ENCODE measurements at places on chromosomes 1 and 21. TPM values are rescaled to one million over a fixed set of nuclear protein-coding genes. Genes with fewer than 3 reads are reported as not detected.

The SPRR5 gene
- total RNA-seq = not detected

DNA sequence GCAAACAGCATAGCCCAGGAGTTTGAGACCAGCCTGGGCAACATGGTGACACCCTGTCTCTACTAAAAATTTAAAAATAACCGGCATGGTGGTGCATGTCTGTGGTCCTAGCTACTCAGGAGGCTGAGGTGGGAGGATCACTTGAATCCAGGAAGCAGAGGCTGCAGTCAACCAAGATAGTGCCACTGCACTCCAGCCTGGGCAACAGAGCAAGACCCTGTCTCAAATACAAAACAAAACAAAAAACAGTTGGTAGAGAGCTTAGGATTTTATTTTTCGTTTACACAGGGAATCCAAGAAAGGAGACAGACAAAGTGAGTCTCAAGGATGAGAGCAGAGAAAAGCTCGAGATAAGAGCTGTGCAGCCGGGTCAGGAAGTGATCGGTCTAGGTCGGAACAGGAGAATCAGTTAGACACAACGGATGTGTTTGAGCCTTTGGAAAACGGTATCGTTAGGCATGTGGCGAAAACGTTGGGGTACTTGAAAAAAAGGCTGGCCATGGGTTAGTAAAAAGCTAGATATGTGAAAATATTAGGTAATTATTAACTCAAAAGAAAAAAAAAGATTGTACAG, 1.7 kb upstream of the MIB2 start:
- no peak for DNase-seq
- 0 out of 2 replicates have a peak overlapping the region, but pooled peaks have one; percentile 97 for H3K4me3 ChIP-seq
- no peak overlapping the region for H3K27ac ChIP-seq
- peaks cover 7% of the 10 kb centered on the region for H3K4me1 ChIP-seq
- no peaks in the 10 kb centered on the region for H3K27me3 ChIP-seq

- H3K36me3 ChIP-seq = no peaks in the 10 kb centered on the region
- no peak overlapping the region for H3K27ac ChIP-seq
- no peaks in the 10 kb centered on the region for H3K27me3 ChIP-seq
- H3K4me1 ChIP-seq = 0 out of 2 replicates have a peak, but pooled peaks cover 2% of the 10 kb centered on the region
These were observed 55.0 kb downstream of the ALG14 start for GRCh38 chr1:95017775-95018174.

DNA sequence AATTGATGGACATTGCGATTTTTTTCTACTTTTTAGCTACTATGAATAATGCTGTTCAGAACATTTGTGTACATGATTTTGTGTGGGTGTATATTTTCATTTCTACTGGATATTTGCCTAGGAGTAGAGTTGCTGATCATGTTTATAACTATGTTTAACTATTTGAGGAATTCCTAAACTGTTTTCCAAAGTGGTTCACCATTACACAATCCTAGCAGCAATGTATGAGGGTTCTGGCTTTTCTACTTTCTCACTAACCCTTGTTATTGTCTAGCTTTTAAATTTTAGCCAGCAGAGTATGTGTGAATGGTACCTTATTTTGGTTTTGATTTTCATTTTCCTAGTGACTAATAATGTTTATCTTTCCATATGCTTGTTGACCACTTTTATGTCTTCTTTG, 86.2 kb downstream of the ATG4C start:
- H3K27ac ChIP-seq = no peak overlapping the region
- no peak overlapping the region for H3K4me3 ChIP-seq
- no peaks in the 10 kb centered on the region for H3K27me3 ChIP-seq
- DNase-seq = no peak
- H3K4me1 ChIP-seq = no peaks in the 10 kb centered on the region
- no peaks in the 10 kb centered on the region for H3K36me3 ChIP-seq

- H3K4me1 ChIP-seq = peaks cover 17% of the 10 kb centered on the region
- DNase-seq = no peak
- no peak overlapping the region for H3K27ac ChIP-seq
These were observed 28.3 kb downstream of the ALPL start for GRCh38 chr1:21537511-21537931.

The SIKE1 gene
- 73.2 TPM for total RNA-seq

The MMEL1 gene
- total RNA-seq = not detected

DNA sequence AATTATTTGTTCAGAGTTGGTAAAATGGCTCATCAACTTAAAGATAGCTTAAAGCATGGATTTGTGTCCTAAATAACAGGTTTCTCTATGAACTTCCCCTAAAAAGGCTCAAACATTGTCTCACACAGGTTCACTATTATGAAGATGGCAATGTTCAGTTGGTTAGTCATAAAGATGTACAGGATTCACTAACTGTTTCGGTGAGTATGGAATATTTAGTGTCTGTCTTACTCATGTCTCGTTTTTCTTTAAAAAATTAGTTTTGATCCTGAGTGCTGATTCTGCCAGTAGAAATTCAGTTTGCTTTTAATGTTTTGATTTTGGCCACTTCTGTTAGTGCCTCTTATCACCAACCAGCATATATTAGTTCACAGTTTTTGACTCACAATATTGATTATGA, 7.5 kb upstream of the MOV10 start:
- H3K27me3 ChIP-seq = no peaks in the 10 kb centered on the region
- H3K36me3 ChIP-seq = peaks cover 58% of the 10 kb centered on the region
- H3K4me3 ChIP-seq = no peak overlapping the region
- no peaks in the 10 kb centered on the region for H3K4me1 ChIP-seq
- H3K27ac ChIP-seq = no peak overlapping the region

GRCh38 chr1:94284476-94284875, 47.1 kb upstream of the ARHGAP29 start:
- no peak overlapping the region for H3K4me3 ChIP-seq
- no peaks in the 10 kb centered on the region for H3K4me1 ChIP-seq
- no peak for DNase-seq
- H3K27me3 ChIP-seq = no peaks in the 10 kb centered on the region

GRCh38 chr1:247468481-247469140, 10.7 kb upstream of the OR2B11 start:
- no peaks in the 10 kb centered on the region for H3K36me3 ChIP-seq
- no peak for DNase-seq
- H3K27ac ChIP-seq = no peak overlapping the region
- H3K4me1 ChIP-seq = no peaks in the 10 kb centered on the region

DNA sequence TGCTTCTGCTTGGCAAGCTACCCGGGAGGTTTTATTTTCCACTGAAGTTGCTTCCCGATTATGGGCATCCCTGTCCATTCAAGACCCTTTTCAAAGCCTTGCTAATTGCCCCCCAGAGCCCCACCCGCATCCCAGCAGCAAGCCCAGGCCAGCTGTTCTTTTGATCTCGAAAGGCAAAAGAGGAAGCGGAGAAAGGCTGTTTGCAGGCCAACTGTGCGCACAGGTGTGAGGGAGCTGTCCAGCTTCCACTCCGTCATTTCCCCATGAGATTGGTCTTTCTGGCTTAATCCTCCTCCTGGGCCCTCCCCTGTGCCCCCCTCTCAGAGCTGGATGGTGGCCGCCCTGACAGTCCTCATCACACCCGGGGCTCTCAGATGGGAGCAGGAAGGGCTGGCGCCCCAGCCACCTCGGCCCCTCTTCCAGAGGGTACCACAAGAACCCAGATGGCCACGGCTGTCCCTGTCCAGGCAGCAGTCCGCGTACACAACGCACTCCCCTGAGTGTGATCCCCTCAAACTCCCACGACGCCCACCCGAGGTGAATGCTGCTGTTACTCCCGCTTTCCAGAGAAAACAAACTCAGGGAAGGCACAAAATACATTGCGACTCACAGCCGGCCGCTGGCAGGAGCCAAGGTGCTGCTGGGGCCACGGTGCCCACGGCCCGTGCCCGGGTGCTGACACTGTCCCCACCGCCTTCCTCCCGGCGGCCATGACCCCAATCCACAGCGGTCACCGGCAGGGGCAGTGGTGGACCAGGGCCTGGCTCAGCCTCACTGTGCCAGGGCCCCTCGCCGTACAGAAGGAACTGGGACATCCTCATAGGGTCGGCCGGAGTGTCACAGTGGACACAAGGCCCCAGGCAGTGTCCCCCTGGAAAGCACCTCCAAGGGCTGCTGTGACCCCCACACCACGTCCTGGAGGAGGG, 121.9 kb downstream of the CRYAA start:
- H3K27ac ChIP-seq = no peak overlapping the region
- H3K27me3 ChIP-seq = no peaks in the 10 kb centered on the region
- no peak for DNase-seq
- no peak overlapping the region for H3K4me3 ChIP-seq

The PRR9 gene
- not detected for total RNA-seq

- no peak overlapping the region for H3K27ac ChIP-seq
- DNase-seq = no peak
- no peak overlapping the region for H3K4me3 ChIP-seq
- no peaks in the 10 kb centered on the region for H3K36me3 ChIP-seq
These were observed 73.7 kb downstream of the KCNN3 start for GRCh38 chr1:154796303-154796892.

The GCSAML gene
- not detected for total RNA-seq

The COA7 gene
- total RNA-seq = 62.6 TPM
